Smooth muscle cell of the umbilical artery (primary cell): ENCODE measurements at places on chromosomes 7 and 10. TPM values are rescaled to one million over a fixed set of nuclear protein-coding genes. Genes with fewer than 3 reads are reported as not detected.

Gene ZNF853
- 3.9 and 5.3 TPM in 2 replicates for total RNA-seq

Gene CYP3A5
- total RNA-seq: 0.18 and 0.30 TPM in 2 replicates

Gene PNLIPRP3
- not detected in 2 replicates for total RNA-seq

Gene SFRP4
- total RNA-seq: 0.14 and 0.89 TPM in 2 replicates

Gene HTRA1
- total RNA-seq: 227 and 344 TPM in 2 replicates
